Stimulated activated CD4-positive, alpha-beta T cell treated with anti-CD3 and anti-CD28 coated beads, Interleukin-2, amount 100 ng/mL, for 48 hours (primary cell): ENCODE measurements at places on chromosomes 1 and 21.

DNA sequence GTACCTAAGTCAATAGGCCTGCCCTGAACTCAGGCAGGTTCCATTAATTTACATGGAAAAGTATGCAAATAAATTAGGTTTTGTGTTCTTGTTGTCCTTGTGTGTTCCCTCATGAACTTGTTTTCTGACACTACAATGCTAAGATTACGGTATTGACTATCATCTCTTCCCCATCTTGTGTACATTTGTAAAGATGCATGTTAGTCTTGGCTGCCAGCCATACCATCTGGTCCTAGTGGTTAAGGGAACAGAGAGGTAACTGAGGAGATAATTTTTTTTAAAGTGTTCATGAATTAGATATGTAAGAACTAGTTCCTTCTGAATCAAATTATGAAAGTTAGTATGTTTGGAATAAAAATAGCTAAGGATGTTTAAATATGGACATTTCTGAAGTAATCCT, 167.6 kb upstream of the ADAMTS5 start:
- DNase-seq = no peak

DNA sequence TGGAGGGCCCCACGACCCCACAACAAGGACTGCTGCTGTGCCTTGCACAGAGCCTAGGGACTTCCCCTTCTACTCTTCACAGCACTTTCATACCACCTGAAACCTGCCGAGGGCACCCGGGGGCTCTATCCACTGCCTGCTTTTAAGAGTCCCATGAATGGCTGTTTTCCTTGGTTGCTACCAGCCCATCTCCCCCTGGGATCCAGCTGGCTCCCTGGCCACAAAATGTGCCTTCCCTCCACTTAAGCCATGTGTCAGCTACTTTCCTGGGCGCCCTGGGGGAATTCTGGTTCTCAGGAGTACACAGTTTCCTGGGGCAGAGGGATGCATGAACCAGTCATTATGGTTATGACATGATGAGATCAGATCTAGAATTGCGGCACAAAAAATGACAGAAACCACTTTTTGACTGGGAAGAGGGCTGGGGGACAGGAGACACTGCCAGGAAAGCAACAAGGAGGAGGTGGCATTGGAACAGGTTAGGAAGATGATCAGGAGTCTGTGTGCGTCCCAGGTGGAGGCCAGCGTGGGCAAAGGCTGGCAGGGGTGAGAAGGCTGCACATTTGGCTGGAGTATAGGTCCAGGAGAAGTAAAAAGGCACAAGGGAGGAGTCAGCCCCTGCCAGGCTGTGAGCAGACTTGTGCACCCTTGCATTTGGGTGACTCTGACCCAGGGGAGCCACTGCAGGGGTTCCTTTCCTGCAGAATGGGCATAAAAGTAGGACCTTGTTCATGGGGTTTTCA, 3.2 kb upstream of the TNFRSF8 start:
- no peak for DNase-seq

DNA sequence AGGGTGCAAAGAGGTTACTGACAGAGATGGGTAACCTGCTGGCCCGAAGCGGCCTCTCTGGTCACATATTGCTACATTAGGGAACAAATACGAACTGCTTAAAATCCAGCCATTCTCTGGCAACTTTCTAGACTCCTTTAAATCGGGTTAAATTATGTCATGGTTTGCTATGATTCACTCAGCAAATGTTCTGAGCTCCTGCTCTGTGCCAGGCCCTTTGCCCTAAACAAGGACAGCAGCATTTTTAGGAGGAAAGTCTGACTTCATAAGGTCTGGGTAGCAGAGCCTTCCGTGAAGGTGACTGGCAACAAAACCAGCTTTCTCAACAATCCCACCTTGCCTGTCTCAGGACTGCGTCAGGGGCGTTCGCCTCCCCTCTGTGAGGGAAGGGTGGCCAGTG, 15.4 kb downstream of the ZP4 start:
- no peak for DNase-seq

- DNase-seq = no peak
Observed at GRCh38 chr1:183719289-183719688, 66.2 kb upstream of the APOBEC4 start.

- no peak for DNase-seq
Observed at GRCh38 chr1:150970808-150971582, 3.6 kb downstream of the CERS2 start.
